ENCODE measurements at places on chromosomes 2 and 18.

- no peak for DNase-seq
Observed at GRCh38 chr2:136217996-136218395, 100.0 kb upstream of the CXCR4 start.

DNA sequence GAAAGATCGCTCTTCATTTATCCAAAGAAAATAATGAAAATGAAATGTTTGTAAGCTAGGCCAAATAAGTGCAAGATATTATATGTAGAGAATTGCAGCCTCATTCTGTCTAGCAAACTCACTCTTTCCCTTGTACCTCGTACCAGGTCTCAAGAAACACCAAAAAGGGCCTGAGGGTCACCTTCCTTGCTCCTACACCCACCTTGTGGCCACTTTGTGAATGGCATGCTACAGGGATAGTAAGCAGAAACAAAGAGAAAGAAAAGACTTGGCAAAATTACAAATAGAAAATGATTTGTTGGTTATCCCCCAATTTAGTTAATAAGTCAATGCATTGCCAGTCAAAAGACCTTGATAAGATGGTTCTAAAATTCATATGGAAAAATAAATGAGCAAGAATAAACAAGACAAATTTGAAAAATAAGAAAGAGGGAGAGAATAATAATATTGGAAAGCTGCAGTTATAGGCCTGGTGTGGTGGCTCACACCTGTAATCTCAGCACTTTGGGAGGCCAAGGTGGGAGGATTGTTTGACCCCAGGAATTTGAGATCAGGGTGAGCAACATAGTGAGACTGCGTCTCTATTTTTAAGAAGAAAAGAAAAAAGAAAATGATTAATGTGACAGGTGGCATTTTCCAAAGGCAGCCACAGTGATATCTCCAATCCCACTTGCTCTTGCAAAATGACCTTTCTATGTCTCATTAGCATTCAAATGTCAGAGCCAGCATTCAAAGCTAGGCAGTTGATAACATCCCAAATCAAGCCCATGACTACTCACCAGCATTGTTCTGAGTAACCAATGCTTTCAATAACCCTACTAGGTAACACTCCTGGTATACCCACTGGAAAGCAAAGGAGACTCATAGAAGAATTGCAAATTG, 38.8 kb upstream of the BMP10 start:
- DNase-seq: peak; percentile 36

DNA sequence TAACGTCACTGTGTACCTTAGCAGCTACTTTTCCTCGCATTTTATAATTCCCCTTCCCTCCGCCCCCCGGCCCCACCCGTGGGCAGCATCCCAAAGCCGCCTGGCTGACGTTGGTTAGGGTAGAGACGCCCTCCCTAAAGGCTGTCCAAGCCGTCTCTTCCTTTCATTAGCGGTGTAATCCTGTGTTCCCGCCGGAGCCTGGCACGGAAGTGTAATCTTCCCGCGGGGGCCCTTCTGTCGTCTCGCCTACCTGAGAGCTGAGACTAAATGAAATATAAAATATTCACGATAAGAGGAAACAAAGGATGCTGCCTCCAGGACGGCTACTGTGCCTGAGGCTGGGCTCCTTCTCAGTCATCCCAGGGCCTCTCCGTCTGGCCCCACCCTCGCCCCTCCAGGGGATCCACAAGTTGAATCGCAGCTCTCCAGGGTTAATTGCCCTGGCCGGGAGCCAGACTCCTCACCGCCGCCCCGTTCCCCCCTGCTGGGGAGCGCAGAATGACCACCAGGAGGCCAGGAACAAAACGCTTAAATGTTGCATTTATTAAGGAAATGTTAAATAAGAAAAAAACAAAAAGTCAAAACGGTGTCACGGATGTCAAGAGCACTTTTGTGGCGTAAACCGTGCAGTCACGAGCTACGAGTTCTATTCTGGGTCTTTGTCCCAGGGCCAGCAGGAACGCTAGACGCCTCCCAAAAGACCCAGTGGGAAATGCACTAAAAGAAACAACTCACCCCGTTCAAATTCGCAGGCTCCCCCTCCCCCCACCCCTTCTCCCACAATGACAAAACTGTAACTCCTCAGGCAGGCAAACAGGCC, 1.5 kb downstream of the RPRM start:
- no peak for DNase-seq

- no peak for DNase-seq
Observed at GRCh38 chr2:208392300-208392699, 14.3 kb upstream of the PTH2R start.

DNA sequence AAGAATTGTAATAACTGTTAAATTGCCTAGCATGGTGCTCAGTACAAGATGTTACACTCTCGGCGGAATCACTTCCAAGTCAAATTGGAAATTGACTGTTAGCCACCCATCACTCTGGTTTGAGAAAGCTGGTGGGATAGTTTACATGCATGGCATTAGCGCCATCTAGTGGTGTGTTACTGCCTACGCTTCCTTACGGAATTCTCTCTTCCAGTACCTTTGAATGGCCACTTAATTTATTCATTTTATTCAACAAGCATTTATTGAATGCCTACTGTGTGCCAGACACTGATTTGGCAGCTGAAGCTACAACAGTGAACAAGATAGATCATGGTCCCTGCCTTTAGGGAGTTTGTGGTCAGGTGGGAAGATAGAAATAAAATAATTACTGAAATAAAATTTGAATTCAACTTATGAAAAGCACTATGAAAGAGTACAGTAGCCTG, 171.2 kb downstream of the TMEM247 start:
- DNase-seq: peak; percentile 34

DNA sequence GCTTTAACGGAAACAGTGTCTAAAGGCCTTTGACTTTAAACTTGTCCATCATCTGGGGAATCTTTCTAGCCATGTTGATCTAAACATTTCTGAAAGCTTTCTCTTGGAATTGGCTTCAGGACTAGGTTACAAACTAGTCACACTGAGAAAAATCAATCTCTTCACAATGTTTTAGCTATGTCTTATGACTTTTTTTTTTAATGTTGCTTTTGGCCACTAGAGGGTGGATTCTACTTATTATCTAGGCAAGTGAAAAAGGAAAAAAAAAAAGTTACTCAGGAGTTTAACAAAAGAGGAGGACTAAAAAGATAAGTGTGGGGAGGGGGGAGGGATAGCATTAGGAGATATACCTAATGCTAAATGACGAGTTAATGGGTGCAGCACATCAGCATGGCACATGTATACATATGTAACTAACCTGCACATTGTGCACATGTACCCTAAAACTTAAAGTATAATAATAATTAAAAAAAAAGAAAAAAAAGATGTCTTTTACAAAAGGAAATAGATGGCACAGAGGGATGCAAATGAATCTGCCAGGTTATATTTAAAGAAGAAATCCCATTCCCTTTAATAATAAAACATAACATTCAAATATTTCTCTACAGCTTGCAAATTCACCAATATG, 160.4 kb upstream of the PID1 start:
- no peak for DNase-seq

GRCh38 chr2:132497591-132497990, 81.0 kb downstream of the GPR39 start:
- DNase-seq: no peak

DNA sequence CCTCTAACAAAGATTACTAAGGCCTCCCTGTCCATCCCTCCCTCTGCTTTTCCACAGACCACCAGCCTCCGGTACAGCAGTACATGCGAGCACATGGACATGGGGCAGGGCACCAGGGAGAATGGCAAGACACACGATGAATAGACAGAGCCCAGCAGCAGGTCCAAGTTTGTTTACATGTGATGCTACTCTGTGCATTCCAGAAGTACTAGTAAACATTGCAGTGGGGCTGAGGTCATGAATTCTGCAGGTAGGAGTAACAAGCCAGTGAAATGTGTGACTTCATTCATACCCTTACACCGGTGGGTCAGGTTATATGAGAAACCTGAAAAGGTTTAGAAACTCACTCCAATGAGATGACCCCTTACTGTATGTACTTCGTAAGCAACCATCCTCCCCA, 205.7 kb downstream of the BCL11A start:
- DNase-seq: no peak

GRCh38 chr2:216002693-216003092, 10.7 kb downstream of the MREG start:
- no peak for DNase-seq

Measured in stimulated activated CD8-positive, alpha-beta memory T cell treated with anti-CD3 and anti-CD28 coated beads, Interleukin-4, amount 100 ng/mL, for 4 hours (primary cell).